Stromal cell of bone marrow (primary cell): ENCODE measurements at places on chromosomes 12 and 14.

DNA sequence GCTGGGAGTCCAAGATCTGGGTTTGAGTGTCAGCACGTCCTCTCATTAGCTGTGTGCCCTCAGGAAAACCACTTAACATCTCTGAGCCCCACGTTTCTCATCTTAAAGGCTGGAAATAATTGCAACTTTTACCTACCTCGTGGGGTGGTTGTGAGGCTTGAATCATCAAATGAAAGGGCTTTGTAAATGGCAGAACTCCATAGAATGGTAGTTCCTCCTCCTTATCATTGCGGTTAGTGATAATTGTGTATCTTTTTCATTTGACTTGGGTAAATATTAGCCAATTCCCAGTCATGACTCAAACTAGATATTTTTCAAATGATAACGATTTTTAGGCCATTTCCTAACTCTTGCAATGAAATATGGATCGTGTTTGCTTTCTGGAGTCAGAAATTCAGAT is 205.5 kb downstream of the CHST11 start:
- no peak for DNase-seq

- DNase-seq, result no peak
These were observed 484.7 kb downstream of the LRIG3 start for GRCh38 chr12:58435647-58436046.

DNA sequence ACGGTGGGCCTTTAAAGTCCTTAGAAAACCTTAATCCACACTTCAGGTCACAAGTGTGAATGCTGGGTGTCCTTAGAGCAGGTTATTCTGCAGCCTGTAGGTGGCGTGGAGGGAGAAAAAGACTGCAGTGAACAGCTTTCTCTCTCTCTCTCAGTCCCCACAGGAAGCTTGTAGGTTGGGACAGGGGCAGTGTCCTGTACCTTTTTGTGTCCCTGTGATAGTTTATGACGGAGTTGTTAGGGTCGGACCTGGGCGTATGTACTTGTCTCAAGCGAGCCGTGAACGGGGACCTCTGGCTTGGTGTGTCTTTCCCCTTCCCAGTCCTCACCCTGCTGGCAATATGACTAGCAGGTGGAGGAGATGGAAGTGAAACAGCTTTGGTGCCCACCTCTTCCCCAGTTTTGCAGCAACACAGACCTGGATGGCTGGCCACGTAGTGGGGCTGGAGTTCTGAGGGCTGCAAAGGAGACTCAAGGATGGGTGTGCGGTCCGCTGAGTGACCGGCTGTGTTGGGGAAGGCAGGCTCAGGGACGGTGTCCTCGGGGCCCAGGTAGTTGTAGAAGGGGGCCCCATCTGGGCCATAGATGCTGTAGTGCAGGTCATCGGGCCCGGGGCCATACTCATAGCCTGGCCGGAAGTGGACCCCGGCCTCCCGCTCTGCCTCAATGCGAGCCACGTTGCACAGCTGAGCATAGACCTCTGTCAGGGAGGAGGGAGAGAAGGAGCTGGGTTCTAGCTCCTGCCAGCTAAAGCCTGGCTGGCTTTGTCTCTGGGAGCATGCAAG is 8.9 kb downstream of the ISCA2 start:
- DNase-seq, result no peak

DNA sequence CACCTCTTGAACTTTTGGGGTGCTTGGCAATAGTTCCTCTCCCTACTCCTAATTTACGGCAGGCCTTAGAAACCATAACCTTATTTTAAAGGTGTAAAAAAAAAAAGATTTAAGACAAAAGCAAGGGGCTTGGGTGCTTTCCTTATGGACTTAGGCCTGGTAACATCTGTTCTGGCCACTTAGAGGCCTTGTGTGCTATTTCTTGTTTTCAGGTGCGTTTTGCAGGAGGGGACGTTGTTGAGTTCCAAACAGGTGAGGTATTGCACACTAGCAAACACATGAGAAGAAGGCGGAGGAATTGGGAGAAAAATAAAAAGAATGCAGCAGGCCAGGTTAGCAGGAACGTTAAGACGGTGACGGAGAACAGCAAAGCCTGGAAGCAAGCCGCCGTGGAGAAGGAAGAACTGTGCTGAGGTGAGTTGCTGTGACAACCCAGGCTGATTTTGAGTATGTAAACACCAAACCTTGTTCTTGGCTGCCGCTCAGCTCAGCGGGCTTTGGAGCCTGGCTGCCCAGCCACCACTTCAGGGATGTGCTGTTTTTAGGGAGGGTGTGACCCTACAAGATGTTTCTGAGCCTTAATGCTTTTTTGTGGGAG is 17.3 kb downstream of the EMG1 start:
- DNase-seq, result no peak

GRCh38 chr12:25328072-25328712 is 77.5 kb upstream of the KRAS start:
- DNase-seq, result no peak

GRCh38 chr12:26192142-26192541 is 3.2 kb upstream of the SSPN start:
- no peak for DNase-seq

DNA sequence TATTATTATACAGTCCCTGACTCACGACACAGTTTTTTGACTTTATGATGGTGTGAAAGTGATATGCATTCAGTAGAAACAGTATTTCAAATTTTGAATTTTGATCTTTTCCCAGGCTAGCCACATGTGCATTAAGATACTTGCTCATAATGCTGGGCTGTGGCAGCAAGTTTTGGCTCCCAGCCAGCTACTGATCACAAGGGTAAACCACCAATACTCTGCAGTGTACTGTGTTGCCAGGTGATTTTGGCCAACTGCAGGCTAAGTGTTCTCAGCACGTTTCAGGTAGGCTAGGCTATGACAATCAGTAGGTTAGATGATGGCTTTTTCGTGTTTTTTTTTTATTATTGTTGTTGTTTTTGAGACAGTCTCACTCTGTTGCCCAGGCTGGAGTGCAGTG is 69.4 kb upstream of the ACTN1 start:
- DNase-seq, result no peak

DNA sequence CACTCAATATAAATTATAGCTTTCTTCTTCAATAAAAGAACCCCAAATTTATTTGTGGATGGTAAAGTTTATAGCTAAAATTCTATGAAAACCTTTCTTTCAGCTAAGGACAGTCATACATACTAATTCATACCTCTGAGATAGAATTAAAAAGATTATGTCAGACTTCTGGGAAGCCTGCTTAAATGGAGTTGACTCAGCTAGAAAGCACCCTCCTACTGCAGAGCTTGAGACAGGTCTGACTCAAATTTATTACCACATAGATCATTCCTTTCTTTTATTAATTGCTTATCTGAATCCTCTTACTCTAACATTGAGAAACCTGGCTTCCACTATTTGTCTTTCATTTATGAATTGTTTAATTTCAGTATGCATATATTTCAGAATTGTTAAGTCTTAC is 1007.0 kb upstream of the LRFN5 start:
- DNase-seq, result no peak

DNA sequence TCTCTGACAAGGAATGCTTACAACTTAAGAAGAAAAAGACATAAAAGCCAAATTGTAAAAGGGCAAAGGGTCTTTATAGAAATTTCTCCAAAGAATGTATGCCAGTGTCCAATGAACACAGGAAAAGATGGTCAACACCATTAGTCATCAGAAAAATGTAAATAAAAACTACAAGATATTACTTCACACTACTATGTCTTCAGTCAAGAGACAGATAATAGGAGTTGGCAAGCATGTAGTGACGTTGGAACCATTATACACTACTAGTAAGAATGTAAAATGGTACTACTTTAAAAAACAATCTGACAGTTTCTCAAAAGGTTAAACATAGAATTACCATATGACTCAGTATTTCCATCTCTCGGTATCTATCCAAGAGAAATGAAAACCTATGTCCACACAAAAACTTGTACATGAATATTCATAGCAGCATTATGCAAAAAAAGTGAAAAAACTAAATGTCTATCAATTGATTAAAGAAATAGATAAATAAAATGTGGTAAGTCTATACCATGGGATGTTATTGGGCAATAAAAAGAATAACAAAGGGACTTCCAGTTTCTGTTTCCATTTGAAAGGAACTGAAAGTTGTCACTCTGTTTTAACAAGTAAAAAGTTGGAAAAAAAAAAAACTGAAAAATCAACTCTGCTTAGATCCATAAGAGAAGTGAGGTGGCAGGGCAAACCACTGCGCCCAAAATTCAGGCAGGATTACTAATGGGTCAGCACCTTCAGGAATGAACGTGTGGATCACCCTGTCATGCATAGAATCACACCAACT is 69.8 kb downstream of the ALG10B start:
- no peak for DNase-seq

GRCh38 chr12:59548930-59549329 is 46.9 kb upstream of the SLC16A7 start:
- no peak for DNase-seq

GRCh38 chr12:124661341-124661740 is 93.9 kb upstream of the NCOR2 start:
- DNase-seq, result no peak

DNA sequence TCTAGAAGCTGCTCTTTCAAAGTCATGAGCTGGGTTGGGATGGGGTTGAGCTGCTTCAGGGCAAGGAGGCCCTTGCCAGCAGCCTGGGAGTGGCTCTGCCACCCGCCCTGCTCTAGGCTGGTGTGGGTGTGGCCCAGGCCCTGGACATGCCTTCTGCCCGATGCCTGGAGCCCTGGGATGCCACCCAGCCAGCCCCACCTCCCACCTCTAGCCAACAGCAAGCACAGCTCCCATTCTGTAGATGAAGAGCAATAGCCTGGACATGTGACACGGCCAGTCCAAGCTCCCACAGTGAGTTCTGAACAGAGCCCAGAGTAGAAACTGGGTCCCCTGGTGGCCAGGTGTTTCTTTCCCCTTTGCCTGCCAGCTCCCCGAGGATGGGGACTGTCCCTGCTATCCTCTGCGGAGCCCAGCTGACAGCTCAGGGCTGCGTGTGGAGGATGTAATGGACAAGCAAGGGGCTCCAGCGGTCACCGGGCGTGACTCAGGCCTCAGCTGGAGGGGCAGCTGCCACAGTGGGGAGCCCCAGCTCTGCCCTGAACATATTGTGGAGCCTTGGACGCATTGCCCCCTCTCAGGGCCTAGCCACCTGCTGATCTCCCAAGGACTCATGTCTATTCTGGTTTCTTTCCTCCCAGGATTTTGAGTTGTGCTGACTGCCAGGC is 165.2 kb downstream of the TSPAN9 start:
- no peak for DNase-seq

- no peak for DNase-seq
These were observed 584.1 kb downstream of the LRFN5 start for GRCh38 chr14:42190744-42191143.

- DNase-seq, result no peak
These were observed 376 bp downstream of the INSM2 start for GRCh38 chr14:35534208-35534872.

DNA sequence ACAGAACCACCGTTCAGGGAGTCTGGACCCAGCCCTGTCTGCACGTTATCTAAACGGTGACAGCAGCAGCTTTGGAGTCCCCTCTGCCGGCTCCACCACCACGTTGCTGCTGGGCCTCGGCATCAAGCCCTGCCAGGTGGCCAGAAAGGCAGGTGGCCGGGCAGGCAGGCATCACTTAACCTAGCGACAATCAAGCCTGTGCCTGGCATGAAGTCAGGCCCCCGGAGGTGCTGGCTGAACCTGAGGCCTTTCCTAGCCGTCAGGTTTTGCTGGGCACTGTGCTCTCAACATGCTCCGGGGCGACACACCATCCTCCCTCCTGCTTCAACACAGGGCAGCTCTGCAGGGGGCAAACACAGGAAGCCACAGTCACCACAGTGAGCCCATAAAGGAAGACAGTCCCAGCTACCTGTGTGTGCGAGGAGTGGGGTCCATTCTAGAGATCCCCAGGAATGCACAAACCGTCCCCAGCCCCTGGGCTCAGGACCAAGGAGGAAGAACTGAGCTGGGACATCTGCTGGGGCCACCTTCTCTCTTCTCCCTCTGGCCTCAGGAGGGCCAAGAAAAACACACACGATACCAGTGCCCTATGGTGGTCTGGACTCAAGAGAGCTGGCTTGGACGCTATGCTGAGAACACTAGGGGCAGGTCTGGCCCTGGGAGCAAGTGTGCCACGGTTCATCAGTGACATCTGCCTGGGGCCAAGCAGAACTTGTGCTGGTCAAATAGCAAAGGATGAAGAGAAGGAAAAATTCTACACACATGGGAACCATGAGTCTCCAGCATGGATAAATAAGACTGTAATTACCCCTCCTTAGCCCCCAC is 44.7 kb downstream of the CCDC88C start:
- no peak for DNase-seq

DNA sequence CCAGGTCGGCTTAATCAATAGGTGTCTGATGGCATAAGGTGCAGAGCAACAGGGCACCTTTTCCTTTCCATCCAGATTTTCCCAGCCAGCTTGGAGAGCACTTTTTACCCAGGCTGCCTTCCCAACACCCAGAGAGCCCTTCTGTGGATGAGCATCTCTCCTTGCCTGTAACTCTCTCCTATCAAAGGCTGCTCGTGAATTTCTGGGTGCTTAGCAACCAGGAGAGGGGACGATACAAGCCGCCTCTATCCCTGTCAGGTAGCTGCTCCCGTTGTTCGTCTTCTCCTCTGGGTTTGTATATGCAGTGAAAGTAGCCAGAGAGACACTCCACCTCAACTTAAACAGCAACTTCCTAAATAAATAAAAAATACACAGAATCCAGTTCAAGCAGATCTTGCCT is 124.2 kb downstream of the CACNA1C start:
- no peak for DNase-seq

DNA sequence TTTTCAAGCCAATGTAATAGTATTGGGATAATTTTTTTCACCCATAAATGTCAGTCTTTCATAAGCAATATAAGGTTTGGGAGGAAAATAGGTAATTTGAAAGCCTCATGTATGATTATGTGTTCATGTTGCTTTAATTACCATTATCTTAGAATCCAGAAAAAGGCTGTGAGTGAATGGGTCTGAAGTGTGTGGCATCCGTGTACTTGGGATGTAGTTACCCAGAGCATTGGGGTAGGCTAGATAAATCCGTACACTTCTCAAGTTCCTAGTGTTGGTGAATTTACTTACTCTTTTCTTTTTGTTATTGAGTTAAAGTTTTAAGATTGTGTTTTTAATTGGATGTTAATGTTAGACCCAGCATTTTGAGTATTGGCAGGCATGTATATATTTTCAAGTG is 104.4 kb downstream of the FGD4 start:
- no peak for DNase-seq

DNA sequence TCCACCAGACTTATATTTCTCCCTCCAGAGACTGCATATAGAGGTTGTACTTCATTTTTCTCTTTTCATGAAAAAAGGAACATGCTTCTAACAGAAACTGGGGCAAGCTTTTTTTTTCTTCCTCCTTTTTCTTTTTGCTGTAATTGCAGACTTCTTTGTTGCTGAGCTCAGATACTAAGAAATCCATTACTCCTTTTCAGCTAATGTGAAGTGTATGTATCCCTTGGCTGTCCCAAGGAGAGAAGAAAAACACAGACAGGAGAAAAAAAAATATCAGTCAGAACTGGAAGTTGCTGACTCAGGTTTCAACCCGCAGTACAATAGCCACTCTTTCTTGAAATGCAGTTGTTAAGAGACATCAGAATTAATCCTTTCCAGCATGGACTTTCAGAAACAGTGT is 1248.4 kb downstream of the LRFN5 start:
- DNase-seq, result peak; percentile 14

- DNase-seq, result no peak
These were observed 276.8 kb downstream of the PCNX1 start for GRCh38 chr14:71183876-71184689.
